Activated CD4-positive, alpha-beta T cell treated with anti-CD3 and anti-CD28 coated beads, Interleukin-2, amount 10 ng/mL, durations not matched to agents 7 days and 5 days (primary cell): ENCODE measurements at places on chromosomes 6 and 20. TPM values are rescaled to one million over a fixed set of nuclear protein-coding genes. Genes with fewer than 3 reads are reported as not detected.

Gene DCBLD1
- total RNA-seq, result 5.1 TPM

Gene HMGCLL1
- not detected for total RNA-seq

Gene TDRD6
- total RNA-seq, result not detected

Gene OR2B6
- not detected for total RNA-seq

Gene NRN1
- total RNA-seq, result 8.7 TPM

Gene ZBTB9
- 9.0 TPM for total RNA-seq
